Sigmoid colon (tissue), 7 donors: ENCODE measurements at places on chromosomes 12 and 14. TPM values are rescaled to one million over a fixed set of nuclear protein-coding genes. Genes with fewer than 3 reads are reported as not detected.

The AKAP6 gene
- 41.7 TPM for total RNA-seq

GRCh38 chr12:107369679-107370078 lies 276.3 kb upstream of the CRY1 start:
- no peaks in the 10 kb centered on the region for H3K4me1 ChIP-seq
- H3K27me3 ChIP-seq = no peaks in the 10 kb centered on the region
- H3K36me3 ChIP-seq = no peaks in the 10 kb centered on the region
- no peak overlapping the region for H3K4me3 ChIP-seq
- no peak overlapping the region for H3K27ac ChIP-seq

GRCh38 chr14:103616635-103617300 lies 12.2 kb upstream of the KLC1 start:
- no peaks in the 10 kb centered on the region for H3K4me1 ChIP-seq
- DNase-seq = no peak
- H3K27ac ChIP-seq = no peak overlapping the region
- no peak overlapping the region for H3K4me3 ChIP-seq
- no peaks in the 10 kb centered on the region for H3K36me3 ChIP-seq

DNA sequence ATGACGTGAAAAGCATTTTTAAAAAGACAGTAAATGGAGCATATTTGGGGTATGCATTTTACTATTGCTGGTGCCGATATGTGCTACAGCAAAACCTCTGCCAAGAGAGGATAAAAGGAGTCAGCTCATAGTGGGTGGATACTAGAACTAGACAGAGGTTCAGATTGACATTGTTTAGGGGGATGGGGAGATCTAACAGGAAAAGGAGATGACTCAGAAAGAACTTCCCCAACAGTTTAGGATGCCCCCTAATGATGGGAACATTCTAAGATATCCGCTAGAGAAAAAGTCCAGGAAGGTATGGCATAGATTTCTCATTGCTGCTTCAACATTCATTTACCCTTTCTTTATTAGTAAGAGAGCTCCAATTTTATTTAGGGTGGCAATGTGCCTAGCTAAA lies 110.5 kb upstream of the CLEC14A start:
- H3K27me3 ChIP-seq = no peaks in the 10 kb centered on the region
- no peaks in the 10 kb centered on the region for H3K36me3 ChIP-seq
- no peaks in the 10 kb centered on the region for H3K4me1 ChIP-seq
- no peak for DNase-seq

GRCh38 chr12:49187184-49187583 lies 1.7 kb downstream of the TUBA1A start:
- H3K4me1 ChIP-seq = no peaks in the 10 kb centered on the region
- H3K36me3 ChIP-seq = no peaks in the 10 kb centered on the region
- H3K27me3 ChIP-seq = no peaks in the 10 kb centered on the region
- peak overlapping the region; percentile 100 for H3K27ac ChIP-seq
- DNase-seq = peak; percentile 81
- H3K4me3 ChIP-seq = peak overlapping the region; percentile 93

- H3K4me3 ChIP-seq = no peak overlapping the region
- H3K4me1 ChIP-seq = no peaks in the 10 kb centered on the region
- H3K36me3 ChIP-seq = no peaks in the 10 kb centered on the region
- no peak overlapping the region for H3K27ac ChIP-seq
- H3K27me3 ChIP-seq = no peaks in the 10 kb centered on the region
Measured at GRCh38 chr14:65991104-65991503, 495.1 kb upstream of the CCDC196 start.

DNA sequence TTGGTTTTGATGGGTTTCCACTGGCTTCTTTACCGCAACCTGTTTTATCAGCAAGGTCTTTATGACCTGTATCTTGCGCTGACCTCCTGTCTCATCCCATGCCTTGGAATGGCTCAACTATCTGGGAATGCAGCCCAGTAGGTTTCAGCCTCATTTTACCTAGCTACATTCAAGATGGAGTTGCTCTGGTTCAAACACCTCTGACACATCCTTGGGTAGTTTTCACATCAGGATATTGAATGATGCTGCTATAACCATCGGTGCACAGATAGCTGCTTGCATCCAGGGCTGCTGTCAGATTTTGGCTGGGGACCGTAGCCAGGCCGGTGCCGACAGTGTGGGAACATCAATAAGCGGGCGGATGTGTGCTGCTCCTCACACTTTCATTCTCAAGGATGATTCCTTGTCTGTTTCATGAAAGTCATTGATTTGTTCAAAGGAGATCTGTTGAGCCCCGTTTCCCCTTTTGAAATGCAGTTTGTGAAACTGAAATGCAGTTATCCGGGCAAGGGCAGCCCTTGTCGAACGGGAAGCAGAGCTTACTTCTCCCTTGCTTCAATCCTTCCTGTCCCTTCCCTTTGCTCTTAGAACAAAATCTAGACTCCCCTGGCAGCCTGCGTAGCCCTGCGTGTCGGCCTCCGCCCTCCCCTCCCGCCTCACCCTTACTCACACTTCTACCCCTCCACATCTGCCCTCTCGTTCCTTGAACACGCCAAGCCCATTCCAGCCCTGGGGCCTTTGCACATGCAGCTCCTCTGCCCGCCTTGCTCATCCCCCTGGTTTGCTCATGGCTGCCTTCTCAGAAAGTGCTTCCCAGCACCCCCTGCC lies 49.2 kb upstream of the NCOR2 start:
- no peak overlapping the region for H3K27ac ChIP-seq
- no peak overlapping the region for H3K4me3 ChIP-seq
- H3K4me1 ChIP-seq = no peaks in the 10 kb centered on the region
- no peaks in the 10 kb centered on the region for H3K27me3 ChIP-seq
- DNase-seq = no peak

GRCh38 chr14:81450100-81450531 lies 50.0 kb upstream of the STON2 start:
- no peaks in the 10 kb centered on the region for H3K36me3 ChIP-seq
- no peak overlapping the region for H3K4me3 ChIP-seq
- H3K27ac ChIP-seq = peak overlapping the region; percentile 15
- DNase-seq = peak; percentile 82

DNA sequence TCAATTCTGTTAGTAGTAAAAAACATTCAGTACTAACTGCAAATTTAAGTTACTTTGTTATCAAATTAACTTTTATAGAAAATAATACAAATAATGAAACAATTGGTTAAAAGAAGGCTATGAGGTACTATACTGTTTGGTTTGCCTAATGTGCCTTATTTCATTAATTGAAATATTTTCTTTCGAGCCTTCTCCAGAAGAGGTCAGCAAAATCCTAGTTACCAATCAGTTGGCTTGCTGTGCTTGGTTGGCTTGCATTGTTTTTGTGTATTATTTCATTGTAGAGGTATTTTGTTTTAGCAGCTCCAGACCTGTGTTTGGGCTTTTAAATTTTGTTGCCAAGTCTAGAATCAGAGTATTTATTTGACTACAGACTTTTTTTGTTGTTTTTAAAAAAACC lies 68.5 kb downstream of the AEBP2 start:
- H3K27ac ChIP-seq = no peak overlapping the region
- DNase-seq = no peak
- peaks cover 8% of the 10 kb centered on the region for H3K36me3 ChIP-seq
- no peaks in the 10 kb centered on the region for H3K27me3 ChIP-seq
- H3K4me3 ChIP-seq = no peak overlapping the region
- H3K4me1 ChIP-seq = peaks cover 9% of the 10 kb centered on the region
